ENCODE measurements at places on chromosomes 7 and 10.

DNA sequence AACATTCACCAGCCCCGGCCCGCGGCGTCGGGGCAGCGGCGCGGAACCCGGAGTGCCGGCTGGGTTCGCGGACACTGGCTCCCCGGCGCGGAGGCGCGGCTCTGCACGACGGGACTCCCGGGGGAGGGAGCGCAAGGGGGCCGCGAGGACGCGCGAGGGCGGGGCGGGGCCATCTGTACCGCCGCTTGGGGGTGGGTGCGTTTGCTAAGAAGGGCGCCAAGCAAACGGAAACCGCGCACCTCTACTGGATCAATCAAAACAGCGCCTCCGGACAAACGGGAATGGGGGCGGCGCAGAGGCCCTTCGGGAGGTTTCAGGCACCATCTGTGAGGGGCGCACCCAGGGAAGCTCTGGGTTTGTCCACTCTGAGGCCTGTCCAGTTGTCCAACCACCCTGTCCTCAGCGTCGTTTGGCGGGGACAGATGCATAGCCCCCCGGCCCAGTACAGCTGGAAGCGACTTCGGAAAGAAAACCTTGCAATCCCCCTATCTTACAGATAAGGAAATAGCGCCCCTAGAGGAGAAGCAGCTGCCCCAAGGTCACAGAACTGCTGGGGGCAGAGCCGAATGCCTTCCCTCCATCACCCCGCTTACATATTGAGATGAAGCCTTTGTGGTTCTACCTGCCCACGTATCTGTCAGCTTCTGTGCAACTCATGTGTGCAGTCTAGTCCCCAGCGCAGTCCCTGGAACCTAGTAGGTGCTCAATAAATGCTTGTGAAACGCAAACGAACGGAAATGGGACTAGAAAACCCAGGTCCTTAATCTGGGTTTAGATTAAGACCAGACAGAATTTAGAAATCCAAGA, 10.7 kb upstream of the SLIT1 start:
- peak; percentile 32 for DNase-seq

- no peak for DNase-seq
Observed at GRCh38 chr10:110446954-110447608, 50.6 kb upstream of the DUSP5 start.

DNA sequence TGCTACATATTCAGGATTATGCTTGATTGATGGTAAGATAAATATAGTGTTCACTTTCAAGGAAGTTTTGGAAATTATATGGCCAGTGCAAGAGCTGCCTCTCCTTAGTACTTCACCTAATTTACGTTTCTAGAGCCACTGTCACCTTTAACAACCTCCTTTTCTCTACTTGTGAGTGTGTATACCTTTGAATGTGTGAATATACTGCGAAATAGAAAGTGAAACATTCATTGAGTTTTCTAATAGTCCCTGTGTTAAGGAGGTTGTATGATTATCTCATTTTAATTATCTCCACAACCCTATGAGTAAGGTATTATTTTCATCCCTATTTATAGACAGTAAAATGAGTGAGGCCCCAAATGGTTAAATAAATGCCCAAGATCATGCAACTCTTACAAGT, 1050.5 kb downstream of the XPNPEP1 start:
- no peak for DNase-seq

DNA sequence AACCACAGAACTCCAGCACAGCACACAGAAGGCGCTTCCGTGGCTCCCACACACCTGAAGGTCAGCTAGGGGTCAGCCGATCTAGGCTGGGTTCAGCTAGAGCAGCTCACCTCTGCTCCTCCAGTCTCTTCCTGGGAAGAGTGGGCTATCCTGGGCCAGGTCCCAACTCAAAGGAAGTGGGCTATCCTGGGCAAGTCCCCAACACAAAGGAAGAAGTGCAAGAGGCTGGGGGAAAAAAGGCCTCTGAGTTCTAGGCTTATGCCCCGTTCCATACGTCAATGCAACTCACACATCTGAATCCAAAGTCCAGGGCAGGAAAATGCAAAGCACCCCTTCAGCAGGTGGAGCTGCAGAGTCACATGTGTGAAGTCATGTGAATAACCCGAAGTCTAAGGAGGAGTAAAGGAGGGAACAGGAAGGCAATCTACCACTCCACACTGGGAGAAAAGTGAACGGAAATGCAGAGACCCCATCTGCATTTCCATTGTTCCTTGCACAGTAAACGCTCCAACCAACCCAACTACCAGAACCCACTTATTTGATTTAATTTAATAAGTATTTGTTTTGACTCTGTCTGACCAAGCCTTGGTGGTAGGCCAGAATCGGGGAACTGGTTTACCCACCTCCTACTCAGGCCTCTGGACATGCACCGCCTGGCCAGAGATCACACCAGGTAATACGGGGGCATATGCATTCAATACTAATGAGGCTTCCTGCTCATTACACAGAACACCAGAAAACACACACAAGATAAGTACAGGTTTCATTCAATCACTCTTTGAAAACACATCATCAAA, 95.5 kb upstream of the RNF32 start:
- DNase-seq: no peak

GRCh38 chr10:124283215-124283948, 135.3 kb downstream of the OAT start:
- no peak for DNase-seq

DNA sequence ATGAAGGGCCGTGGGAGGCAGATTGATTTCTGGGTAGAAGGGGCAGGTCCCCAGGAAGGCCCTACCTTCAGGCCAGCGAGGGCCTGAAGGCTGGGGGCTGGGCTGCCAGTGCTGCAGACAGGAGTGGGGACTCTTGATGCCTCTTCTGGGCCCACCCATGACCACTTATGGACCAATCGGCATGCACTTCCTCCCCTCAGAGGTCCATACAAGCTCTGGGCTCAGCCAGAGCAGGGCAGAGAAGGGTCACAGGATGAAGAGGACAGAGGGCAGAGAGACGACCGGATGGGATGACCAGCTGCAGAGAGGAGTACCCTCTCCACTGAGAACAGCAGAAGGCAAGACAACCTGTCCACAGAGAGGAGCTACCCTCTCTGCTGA, 120.1 kb downstream of the DYNC2I1 start:
- no peak for DNase-seq

All from stimulated activated CD8-positive, alpha-beta memory T cell treated with anti-CD3 and anti-CD28 coated beads, Interleukin-15, amount 100 ng/mL, for 1 hour (primary cell).